ENCODE measurements at places on chromosomes 13 and 19.

- no peak for DNase-seq
Observed at GRCh38 chr13:22061806-22062391, 391.0 kb downstream of the FGF9 start.

- DNase-seq: peak; percentile 89
Observed at GRCh38 chr19:11242864-11243797, 3.7 kb downstream of the ANGPTL8 start.

DNA sequence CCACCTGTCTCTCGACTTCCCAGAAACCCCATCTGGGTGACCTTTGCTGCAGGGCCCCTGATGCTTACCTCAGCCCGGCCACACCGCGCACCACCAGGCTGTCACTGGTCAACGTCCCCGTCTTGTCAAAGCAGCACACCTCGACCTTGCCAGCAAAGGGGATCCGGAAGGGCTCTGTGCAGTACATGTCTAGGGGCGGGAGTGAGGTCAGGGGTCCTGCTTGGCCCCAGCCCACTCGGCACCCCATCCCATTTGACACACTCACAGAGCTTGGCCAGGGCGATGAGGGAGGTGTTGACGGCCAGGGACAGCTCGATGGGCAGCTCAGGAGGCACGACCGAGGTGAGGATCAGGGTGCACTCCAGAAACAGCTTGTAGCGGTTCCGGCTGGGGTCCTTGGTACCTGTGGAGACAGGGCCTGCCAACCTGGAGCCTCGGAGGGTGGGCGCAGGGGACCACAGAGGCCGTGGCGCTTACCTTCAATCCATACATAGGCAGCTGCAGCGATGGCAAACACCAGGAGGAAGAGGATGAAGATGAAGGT is 8.4 kb downstream of the ATP13A1 start:
- DNase-seq: no peak

DNA sequence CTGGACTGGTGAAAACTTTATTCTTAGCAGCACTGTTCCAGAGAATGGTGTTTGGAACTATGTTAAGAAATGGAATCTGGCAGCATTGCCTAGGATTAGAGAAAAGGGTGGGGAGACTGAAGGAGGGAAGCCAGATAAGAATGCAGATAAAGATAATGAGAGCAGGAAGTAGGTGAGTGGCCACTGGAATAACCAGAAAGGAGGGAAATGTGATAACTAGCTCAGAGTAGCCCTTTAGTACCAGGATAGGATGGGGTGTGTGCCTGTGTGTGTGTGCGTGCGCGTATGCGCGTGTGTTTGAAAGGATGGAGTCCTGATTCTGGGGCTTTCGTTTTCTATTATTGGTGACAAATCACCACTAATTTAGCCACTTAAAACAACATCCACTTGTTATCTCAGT is 33.4 kb upstream of the FRY start:
- no peak for DNase-seq

- no peak for DNase-seq
Observed at GRCh38 chr19:28224441-28224840, 988.5 kb downstream of the UQCRFS1 start.

DNA sequence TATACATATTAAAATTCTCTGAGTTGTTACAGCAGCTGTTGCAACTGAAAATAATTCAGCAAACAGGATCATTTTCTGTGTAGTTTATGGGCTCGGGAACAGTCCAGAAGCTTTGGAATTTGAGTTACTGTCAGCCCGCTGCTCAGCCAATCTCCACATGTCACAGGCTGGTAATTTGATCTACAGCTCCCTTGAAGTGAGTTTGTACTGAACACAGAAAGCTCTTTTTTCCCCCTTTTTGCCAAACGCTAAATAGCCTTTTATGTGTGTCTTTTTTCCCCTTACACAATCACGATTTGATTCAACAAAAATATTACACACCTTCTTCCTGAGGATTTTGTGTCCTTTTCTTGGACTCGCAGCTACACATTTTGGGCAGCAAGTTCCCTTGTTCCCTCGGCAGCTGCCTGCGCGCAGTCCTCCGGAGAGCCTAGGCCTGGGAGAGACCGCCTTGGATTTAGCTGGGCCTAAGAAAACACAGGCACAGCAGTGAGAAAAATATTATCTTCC is 371.4 kb downstream of the KCNRG start:
- DNase-seq: peak; percentile 77

- DNase-seq: no peak
Observed at GRCh38 chr13:44340508-44340907, 33.1 kb upstream of the SERP2 start.

GRCh38 chr19:22945560-22945959 is 57.4 kb downstream of the ZNF728 start:
- no peak for DNase-seq

DNA sequence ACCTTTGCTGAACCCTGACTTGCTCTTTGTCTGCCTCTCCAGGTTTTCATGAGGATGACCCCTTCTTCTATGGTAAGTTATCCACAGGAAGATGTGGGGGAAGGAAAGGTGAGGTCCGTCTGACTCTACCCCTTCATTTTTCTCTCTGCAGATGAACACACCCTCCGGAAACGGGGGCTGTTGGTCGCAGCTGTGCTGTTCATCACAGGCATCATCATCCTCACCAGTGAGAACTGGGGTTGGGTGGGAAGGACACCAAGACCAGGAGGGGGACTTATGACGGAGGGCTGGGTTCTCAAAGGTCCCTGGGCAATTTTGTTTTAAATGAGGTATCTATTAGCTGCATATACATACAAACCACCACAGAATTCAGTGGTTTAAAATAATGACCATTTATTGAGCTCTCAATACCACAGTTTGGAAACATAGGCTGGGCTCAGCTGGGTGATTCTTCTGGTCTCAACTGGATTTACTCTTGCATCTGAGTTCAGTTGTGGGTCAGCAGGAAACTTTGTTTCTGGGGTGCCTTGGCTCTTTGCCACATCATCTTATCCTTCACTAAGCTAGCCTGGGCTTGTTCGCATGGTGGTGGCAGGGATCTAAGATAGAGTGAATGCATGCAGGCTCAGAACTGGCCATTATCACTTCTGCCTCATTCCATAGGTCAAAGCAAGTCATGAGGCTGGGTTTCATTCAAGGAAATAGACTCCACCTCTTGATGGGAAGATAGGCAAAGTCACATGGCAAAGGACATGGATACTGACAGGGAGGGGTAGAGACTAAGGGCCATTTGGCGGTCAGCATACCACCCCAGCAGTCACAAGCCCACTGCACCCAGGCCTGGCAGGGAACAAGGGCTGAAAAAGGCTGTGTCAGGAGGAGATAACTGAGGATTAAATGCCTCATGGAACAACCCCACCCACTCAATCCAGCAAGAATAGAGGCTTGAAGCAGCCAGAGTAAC is 11.8 kb downstream of the FXYD5 start:
- no peak for DNase-seq

DNA sequence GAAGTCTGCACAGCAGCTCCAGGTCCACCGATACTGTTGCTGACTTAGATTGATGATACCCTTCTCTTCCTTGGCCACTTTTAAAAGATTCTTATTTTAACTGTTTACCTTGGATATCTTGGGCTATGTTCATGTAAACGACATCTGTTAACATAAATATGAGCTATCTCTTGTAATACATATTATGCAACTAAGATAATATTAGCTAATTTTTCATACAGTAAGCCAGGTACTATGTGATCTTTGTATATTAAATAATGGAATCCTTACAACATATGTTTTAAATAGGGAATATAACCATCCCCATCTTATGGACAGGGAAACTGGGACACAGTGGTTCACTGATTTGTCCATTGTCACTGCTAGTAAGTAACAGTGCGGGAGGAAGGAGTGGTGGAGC is 37.9 kb downstream of the TNFRSF19 start:
- DNase-seq: no peak

DNA sequence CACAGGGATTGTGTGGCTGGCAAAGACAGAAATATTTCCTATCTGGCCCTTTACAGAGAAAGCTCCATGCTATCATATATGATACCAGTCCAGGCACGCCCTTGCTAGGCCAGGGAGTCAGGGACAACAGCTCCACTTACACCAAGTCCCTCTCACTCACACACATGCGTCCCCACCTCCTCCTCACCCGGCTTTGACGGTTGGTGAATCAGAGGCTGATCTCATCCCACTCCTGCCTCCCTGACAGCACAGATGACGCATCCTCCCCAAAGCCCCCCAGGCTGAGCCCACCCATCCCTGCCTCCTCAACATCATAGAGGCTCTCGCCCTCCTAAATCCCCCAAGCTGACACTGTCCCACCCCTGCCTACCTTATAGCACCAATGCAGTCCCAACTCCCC is 62.7 kb downstream of the F2RL3 start:
- DNase-seq: no peak

DNA sequence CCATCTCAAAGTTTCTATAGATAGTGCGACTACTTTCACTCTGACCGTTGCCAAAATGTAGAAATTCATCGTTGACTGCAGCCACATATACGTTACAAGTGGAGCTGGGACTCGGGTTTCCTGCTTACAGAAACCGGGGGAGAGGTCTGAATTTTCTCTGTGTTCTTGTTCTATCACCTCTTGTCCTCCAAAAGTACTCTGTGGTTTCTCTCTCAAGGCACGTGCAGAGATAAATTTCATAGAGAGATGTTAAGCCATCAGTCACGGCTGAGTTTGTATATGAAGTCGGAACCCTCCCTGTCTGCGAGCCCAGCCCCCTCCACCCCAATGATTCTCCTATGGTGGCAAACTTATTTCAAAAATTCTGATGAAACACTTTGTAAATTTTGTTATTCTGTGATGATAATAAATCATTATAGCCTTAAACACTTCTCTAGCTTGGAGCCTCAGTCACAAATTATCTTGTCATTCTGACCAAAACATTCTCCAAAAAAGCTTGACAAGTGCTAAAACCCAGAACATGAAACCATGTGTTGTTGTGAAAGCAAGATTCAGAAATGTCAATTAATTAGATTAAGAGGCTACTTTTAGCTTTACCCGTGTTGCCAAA is 87.5 kb downstream of the TSHZ3 start:
- DNase-seq: no peak

- no peak for DNase-seq
Observed at GRCh38 chr19:46484656-46485055, 11.0 kb downstream of the PNMA8B start.

DNA sequence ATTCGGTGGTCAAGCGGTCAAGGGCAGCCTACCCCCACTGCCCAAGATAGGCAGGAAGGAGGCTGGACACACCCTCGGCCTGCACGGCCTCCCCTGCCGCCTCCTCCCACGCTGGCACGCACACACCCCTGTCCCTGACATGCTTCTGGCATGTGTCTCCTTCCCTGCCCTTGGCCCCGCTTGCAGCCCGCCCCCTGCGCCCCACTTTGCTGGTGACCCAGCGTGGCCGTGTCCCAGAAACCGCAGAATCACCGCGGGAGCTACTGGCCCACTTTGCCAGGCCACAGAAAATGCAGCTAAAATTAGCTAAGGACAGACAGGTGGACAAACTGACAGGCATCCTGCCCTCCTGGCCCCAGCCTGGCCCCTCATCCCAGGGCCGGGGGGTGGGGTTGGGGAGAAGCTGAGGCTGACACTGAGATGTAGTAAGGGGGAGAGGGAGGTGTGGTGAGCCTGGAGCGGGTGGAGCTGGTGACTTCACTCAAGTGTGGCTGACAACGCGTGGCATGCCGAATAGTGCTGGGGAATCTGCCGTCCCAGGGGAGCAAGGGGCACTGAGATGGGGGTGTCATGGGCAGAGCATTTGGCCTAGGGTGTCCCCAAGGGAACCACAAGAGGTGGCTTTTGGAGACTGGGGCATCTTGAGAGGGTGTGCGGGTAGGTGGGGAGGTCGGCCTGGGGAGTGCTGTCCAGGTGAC is 2.4 kb downstream of the SHANK1 start:
- no peak for DNase-seq

DNA sequence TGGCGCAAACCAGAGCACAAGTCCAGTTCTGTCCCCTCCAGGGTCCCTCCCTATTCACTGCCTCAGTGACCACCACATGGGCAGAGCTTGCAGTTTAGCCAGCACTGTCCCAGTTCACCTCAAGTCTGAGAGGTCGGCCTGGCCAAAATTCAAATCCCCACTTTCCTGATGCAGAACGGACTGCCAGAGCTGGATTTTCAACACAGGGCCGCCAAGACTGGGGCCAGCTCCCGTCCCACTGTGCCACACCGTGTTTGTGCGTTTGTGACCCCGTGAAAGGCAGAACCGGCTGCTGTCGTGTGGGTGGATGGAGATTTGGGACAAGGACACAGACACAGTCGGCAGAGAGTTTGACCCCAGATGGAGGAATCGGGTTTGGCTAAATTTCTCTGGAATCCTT is 176.7 kb downstream of the URI1 start:
- DNase-seq: no peak

DNA sequence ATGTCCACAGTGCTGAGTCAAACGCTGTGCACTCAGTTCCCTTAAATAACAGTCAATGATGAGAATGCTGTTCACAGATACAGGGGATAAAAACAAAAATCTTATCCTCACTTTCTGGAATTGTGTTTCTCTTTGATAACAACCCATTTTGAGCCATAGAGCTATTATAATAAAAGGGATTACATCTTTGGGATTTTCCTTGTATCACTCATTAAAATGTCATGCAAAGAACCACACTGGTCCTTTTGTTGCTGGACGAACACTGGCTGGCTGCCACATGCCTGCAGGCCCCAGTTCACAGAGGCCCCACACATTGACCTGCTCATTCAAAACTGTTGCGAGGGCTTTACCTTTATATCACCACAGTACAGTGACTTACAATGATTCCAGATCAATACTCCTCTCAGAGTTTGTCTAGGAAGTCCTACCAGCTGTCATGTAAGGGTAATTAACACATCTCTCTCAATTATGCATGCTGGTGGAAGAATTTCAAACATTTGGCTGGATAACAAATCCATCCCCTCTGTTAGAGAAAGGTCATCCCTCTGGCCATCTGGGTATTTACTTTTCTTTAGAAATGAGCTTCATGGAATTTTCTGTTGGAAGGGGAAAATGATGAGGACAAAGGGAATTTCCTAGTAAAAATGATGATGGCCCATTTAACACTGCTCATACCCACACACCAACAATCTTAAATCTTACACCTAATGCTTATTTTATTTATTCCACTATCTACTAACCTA is 85.9 kb downstream of the MBNL2 start:
- no peak for DNase-seq

DNA sequence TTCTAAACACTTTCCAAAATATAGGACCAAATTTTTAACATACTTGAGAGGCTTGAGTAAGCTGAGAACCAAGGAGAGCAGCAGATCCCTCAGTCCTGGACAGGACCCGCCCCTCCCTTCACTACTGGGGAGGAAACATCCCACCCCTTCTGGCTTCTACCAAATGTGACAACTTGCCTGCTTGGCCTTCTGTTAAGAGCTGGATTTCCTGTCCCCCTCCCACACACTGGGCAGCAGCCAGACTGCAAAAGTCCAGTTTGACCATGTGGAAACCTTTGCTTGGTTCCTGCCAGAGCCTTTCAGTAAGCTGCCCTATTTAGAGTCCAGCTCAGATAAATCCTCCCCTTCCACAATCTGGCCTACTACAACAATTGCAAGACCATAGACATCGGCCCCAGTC is 84.3 kb downstream of the FGF14 start:
- DNase-seq: peak; percentile 70

- no peak for DNase-seq
Observed at GRCh38 chr19:24054044-24054935, 32.7 kb upstream of the ZNF254 start.

GRCh38 chr13:90889906-90890834 is 457.3 kb upstream of the MIR17HG start:
- DNase-seq: no peak

GRCh38 chr19:9430444-9430843 is 4.9 kb downstream of the ZNF266 start:
- DNase-seq: no peak
